ENCODE measurements at places on chromosomes 11 and 22.

GRCh38 chr11:60594998-60595642 lies 79.9 kb downstream of the MS4A13 start:
- DNase-seq = no peak

- DNase-seq = no peak
Observed at GRCh38 chr11:19605520-19606371, 106.9 kb upstream of the NAV2 start.

- DNase-seq = no peak
Observed at GRCh38 chr11:67440229-67441097, 2.8 kb downstream of the CORO1B start.

DNA sequence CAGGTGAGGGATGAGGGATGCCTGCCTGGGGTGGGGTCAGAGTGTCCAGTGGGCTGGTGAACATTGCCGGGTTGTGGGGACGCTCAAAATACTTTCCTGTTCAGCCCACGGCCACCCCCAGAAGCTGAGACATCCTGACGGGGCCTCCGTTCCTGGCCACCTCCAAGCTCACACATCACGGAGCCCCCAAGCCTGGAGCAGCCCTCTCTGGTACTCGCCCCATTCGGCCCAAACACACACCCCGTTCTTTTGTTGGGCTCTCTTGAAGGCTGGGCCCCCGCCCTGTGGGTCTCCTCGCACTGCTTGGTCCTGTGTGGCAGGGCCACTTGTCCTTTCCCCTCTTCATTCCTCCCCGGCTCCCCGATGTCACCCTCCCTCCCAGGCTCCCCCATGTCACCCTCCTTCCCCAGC lies 442.6 kb downstream of the TBC1D22A start:
- no peak for DNase-seq

DNA sequence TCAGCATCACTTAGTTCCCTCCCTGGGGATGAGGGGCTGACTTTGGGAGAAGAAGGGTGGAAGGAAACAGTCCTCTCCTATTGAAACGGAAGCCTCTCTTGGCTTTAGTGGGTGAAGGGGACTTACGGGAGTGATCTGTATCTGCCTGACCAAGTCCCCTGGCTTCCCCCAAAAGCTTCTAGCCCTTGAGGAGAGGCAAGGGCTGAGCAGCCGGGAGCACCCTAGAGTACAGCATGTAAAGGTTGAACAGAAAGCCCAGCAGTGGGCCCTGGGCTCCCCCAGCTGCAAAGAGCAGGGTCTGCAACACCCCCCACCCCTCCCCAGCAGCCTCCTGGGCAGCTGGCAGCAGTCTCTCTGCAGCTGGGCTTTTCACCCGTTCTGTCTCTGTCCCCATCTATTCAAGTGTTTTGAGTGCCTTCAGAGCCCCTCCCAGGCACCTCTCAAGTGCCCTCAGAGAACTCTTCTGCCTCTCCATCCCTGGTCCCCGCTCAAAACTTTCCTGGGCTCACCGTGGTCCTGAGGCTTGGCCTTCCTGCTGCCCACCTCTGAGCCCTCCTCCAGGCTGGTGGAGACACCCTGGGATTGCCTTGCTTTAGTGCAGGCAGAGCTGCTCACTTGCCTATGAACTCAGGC lies 2.7 kb downstream of the CAPN5 start:
- no peak for DNase-seq

DNA sequence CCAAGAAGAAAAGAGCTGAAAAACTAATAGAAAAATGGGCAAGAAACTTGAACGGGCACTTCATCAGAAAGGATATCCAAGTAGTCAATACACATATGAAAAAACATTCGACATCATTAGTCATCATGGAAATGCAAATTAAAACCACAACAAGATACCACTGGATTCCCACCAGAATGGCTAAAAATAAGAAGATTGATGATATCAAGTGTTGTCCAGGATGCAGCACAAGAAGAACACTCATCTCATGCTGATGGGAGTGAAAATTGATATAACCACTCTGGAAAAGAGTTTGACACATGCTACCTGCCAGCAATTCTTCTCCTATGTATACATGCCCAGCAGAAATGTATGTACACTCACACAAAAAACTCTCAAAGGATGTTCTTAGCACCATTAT lies 26.9 kb upstream of the SCUBE2 start:
- no peak for DNase-seq

GRCh38 chr22:48199667-48200066 lies 1437.2 kb downstream of the TBC1D22A start:
- DNase-seq = no peak

DNA sequence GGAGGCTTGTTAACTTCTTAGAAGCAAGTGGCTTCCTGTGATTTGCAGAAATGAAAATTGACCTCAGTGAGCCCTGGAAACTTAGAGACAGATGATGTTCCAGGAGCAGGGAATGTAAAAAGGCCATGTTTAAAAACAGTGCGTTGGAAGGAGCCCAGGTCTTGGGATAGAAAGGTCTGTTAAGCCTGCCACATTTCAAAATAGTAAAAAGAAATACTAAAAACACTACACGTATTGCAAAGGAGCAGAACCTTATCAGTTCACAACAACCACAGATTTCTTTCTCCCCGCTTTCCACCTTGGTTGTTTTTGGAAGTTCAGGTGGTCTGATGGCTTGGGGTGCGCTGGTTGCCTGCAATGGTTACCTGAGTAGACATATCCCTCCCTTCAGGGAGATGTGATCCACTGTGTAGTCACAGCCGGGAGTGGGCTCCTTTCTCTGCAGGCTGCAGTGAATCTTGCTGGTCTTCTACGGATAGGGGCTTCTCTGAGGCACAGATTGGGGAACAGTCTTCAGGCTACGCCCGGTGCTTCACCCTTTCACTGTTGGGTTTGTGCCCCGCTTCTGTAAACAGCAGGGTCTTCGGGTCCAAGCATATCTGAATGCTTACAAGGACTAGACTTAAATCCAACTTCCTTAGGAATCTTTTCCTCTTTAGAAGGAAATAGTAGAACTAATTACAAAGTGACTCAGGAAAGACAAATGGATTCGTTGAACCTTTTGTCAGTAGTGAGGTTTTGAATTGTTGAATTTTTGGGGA lies 1.9 kb downstream of the TEAD1 start:
- DNase-seq = no peak

DNA sequence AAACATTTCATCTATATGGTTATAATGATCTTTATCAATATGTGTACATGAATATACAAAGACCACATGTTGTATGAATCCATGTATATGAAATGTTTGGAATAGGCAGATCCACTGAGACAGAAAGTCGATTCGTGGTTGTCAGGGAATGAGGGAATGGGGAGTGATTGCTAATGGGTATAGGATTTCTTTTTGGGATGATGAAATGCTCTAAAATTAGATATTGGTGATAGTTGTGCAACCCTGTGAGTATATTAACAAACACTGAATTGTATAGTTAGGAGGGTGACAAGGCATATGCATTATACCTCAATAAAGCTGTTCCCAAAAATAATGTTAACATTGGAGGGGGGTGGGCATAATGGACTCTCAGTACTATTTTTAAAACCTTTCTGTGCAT lies 5.0 kb upstream of the PTPMT1 start:
- DNase-seq = no peak

GRCh38 chr11:44589301-44589700 lies 23.8 kb downstream of the CD82 start:
- peak; percentile 76 for DNase-seq

DNA sequence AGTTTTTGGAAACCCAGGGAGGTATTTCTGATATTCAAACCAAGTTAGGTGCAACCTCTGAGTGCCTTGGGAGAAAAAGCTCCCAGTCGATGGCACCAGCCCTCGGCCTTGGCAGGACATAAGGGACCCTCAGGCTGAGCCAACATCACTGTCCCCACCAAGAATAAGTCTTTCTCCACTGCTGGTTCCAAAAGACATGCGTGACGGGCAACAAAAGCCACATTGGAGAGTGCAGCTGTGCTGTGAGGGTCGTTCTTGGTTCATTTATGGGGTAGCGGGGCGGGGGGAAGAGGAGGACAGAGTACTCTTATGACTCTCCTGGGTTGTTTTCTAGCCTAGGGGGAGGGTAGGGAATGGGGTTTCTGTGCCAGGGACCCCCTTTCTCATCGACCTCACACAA lies 11.2 kb upstream of the TPCN2 start:
- DNase-seq = no peak
